SK-N-SH (cell line): ENCODE measurements at places on chromosomes 1 and 21. TPM values are rescaled to one million over a fixed set of nuclear protein-coding genes. Genes with fewer than 3 reads are reported as not detected.

DNA sequence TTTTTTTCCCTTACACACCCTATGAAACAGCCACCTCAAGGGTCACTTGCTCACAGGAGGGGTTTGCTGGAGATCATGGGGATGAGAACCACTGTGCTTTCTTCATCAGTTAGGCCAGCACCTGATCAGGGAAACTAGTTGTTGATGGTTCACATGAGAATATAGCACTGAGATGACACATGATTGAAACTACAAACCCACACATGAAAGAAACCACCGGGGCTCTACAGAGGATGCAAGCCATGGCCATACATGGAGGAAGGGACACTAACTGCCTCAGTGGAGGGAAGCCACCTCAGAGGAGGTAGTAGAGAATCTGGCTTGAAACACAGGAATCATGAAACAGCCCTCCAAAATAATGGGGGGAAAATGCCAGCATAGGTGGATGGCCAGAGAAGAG, 63.2 kb downstream of the PRKAB2 start:
- peaks cover 10% of the 10 kb centered on the region; the same call in 1 of the 2 replicates for H3K27me3 ChIP-seq
- no peak overlapping the region for H3K27ac ChIP-seq
- H3K36me3 ChIP-seq, result no peaks in the 10 kb centered on the region

DNA sequence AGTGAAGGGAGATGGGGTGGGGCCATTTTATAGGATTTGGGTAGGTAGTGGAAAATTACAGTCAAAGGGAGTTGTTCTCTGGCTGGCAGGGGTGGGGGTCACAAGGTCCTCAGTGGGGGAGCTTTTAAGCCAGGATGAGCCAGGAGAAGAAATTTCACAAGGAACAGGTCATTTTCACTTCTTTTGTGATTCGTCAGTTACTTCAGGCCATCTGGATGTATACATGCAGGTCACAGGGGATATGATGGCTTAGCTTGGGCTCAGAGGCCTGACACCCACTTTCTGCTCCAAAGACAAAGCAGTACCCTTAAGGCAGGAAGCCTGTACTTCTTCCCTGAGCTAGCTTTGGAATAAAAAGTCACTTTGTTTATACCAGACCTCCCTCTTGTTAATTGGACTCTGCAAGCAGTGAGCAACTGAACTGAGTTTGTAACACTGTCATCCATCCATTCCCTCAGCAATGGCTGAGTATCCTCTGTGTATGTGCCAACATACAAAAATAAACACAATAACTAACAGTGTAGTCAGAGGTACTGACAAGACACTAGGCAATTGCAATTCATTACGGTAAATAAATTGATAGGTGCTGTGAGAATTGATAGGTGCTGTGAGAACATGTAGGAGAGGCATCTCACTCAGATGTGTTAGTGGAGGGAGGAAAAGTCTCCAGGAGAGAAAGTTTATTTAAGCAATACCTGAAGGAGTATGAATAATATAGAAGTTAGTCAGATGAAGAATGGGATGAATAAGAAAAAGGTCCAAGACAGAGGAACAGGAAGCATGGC, 14.7 kb upstream of the RGS2 start:
- H3K4me3 ChIP-seq, result no peak overlapping the region
- no peak for DNase-seq
- H3K36me3 ChIP-seq, result no peaks in the 10 kb centered on the region

- H3K27ac ChIP-seq, result no peak overlapping the region
- H3K4me3 ChIP-seq, result no peak overlapping the region
- no peaks in the 10 kb centered on the region for H3K27me3 ChIP-seq
- DNase-seq, result no peak
- no peaks in the 10 kb centered on the region for H3K4me1 ChIP-seq
- no peaks in the 10 kb centered on the region for H3K36me3 ChIP-seq
Observed at GRCh38 chr21:42553435-42553834, 39.8 kb downstream of the SLC37A1 start.

GRCh38 chr1:169868978-169869377, 24.7 kb downstream of the SCYL3 start:
- H3K27ac ChIP-seq, result no peak overlapping the region
- no peak overlapping the region for H3K4me3 ChIP-seq
- peaks cover 85% of the 10 kb centered on the region for H3K36me3 ChIP-seq
- no peaks in the 10 kb centered on the region for H3K27me3 ChIP-seq

The HLX gene
- polyA plus RNA-seq, result 8.6 and 21.4 TPM in 2 replicates

GRCh38 chr1:214261206-214262123, 19.5 kb upstream of the SMYD2 start:
- no peaks in the 10 kb centered on the region for H3K27me3 ChIP-seq
- no peak overlapping the region for H3K27ac ChIP-seq
- no peaks in the 10 kb centered on the region for H3K36me3 ChIP-seq

- H3K27ac ChIP-seq, result no peak overlapping the region
- H3K36me3 ChIP-seq, result no peaks in the 10 kb centered on the region
- no peak for DNase-seq
- H3K4me3 ChIP-seq, result no peak overlapping the region
- peaks cover 11% of the 10 kb centered on the region; the same call in 1 of the 2 replicates for H3K4me1 ChIP-seq
Observed at GRCh38 chr1:25549273-25550154, 6.1 kb downstream of the LDLRAP1 start.

The KLHDC9 gene
- polyA plus RNA-seq, result 4.4 and 4.7 TPM in 2 replicates

GRCh38 chr1:207797229-207797973, 45.5 kb downstream of the CD46 start:
- no peak overlapping the region for H3K4me3 ChIP-seq
- no peaks in the 10 kb centered on the region for H3K27me3 ChIP-seq
- no peak overlapping the region for H3K27ac ChIP-seq
- H3K4me1 ChIP-seq, result no peaks in the 10 kb centered on the region

- no peaks in the 10 kb centered on the region for H3K36me3 ChIP-seq
- DNase-seq, result no peak
- H3K4me3 ChIP-seq, result no peak overlapping the region
- H3K27me3 ChIP-seq, result no peaks in the 10 kb centered on the region
Observed at GRCh38 chr1:214264196-214264595, 16.8 kb upstream of the SMYD2 start.

DNA sequence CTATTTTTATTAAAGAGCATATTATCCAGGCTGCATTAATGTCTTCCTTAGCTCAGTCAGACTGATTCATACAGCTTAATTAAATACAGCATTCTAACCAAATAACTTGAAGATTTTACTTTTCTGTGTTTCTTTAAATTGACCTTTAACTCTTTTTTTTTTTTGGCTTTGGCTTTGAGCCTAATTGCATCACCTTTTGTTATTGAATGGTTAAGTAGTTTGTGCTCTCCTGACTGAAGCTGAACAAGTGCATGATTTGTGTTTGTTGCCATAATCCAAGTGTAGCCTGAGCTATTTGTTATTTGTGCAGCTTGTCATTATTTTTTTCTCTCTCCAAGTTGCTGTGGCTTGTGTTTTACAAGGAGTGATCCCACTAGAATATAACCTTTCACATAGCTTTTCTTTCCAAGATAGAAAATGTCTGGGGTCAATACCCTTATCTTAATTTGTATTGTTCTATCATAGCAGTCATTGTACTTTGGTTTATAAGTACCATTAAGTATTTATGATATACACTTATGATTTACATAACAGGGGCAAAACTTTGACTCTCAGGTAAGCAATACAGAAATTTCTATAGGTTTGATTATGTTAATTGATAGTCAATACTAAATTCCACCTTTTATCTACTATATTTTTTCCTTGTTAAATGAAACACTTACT, 31.6 kb downstream of the CDC14A start:
- no peak for DNase-seq
- no peak overlapping the region for H3K4me3 ChIP-seq
- H3K27me3 ChIP-seq, result no peaks in the 10 kb centered on the region

GRCh38 chr1:20148571-20149500, 9.7 kb downstream of the PLA2G2F start:
- no peaks in the 10 kb centered on the region; the same call in 1 of the 2 replicates for H3K27me3 ChIP-seq
- no peaks in the 10 kb centered on the region for H3K36me3 ChIP-seq
- H3K4me3 ChIP-seq, result no peak overlapping the region
- peaks cover 5% of the 10 kb centered on the region; the same call in 1 of the 2 replicates for H3K4me1 ChIP-seq
- no peak overlapping the region for H3K27ac ChIP-seq
- DNase-seq, result no peak

DNA sequence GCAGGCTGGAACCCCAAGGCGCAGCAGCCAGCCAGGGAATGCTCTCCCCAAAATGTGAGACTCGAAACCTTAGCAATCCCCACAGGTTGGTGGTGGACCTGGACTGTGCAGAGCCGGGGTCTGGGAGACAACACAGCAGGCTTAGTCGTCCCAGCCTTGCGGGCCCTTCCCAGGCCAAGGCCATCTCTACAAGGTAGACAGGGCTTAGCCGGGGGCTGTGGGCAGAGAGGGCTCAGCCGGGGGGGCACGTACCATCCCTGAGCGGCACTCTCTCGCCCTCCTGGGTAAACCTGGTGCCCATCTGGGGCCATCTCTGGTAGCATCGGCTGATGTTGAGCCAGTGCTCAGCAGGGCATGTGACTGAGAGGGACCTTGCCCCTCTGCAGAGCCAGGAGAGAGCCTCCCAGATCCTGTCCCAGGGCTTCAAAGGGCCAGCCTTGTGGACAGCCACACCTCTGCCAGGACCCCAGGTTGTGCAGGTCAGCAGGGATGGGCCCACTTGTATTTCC, 2.2 kb upstream of the ACTRT2 start:
- no peaks in the 10 kb centered on the region; the same call in 1 of the 2 replicates for H3K27me3 ChIP-seq
- H3K36me3 ChIP-seq, result no peaks in the 10 kb centered on the region
- H3K4me3 ChIP-seq, result no peak overlapping the region
- H3K27ac ChIP-seq, result no peak overlapping the region
- DNase-seq, result no peak

- H3K4me1 ChIP-seq, result no peaks in the 10 kb centered on the region
- no peak for DNase-seq
- H3K4me3 ChIP-seq, result no peak overlapping the region
- no peak overlapping the region for H3K27ac ChIP-seq
Observed at GRCh38 chr1:158607296-158607695, 2.2 kb downstream of the OR10Z1 start.

The TSPEAR gene
- polyA plus RNA-seq, result 0.03 and 0.08 TPM in 2 replicates

GRCh38 chr1:216032961-216033614, 390.2 kb downstream of the USH2A start:
- no peak overlapping the region for H3K4me3 ChIP-seq
- DNase-seq, result no peak

DNA sequence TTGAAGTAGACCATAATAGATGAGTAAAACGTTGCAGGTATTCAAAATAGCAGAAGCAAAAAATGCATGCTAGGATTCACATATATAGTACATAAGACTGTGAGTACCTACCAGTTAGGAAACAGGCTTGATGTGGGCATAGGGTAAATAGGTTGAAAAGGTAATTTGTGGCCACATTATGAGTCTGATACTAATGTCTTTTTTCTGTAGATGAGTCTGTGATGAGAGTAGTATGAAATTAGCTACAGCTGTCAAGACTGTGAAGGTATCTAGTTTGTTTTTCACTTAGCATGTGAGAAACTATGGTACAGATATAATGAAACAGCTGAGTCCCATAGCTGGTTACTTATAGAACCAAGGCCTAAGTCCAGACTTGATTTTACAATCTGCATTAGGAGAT, 12.4 kb upstream of the SPATA1 start:
- H3K27ac ChIP-seq, result no peak overlapping the region
- no peak overlapping the region for H3K4me3 ChIP-seq
- H3K27me3 ChIP-seq, result no peaks in the 10 kb centered on the region
- DNase-seq, result no peak
- H3K36me3 ChIP-seq, result peaks cover 88% of the 10 kb centered on the region

The AIM2 gene
- 1.1 TPM in 2 replicates for polyA plus RNA-seq

DNA sequence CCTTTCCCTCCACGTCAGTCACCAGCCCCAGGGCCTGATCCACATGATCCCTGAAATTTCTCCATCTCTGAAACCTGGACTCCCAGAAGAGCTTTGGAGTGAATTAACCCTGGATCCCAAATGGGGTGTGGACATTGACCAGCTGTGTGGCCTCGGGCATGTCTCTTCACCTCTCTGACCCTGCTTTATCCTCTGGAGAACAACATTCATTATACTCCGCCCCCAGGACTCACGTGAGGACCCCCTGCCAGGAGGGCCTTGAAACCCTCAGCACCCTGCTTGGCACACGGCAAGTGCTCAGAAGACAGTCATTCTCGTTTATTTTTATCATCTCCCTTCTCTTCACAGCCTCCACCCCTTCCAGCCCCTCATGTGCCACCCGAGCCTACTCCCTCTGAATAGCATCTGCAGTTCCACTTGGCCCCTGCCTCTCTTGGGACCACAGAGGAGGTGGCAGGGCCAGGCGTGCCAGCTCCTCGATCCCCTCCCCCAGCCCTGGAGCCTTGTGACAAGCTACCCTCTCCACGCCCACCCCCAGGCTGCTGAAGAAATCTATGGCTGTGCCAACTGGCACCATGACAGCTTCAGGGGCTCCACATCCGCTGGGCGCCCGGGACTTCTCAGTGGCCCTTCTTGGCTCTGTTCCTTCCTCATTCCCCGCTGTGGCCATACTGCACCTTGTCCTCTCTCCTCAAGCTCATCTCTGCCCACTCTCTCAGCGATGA, 18.0 kb downstream of the ADGRB2 start:
- H3K36me3 ChIP-seq, result no peaks in the 10 kb centered on the region
- no peaks in the 10 kb centered on the region for H3K27me3 ChIP-seq
- H3K27ac ChIP-seq, result no peak overlapping the region
- no peak overlapping the region for H3K4me3 ChIP-seq
- DNase-seq, result no peak

The TEX50 gene
- polyA plus RNA-seq, result not detected in 2 replicates

DNA sequence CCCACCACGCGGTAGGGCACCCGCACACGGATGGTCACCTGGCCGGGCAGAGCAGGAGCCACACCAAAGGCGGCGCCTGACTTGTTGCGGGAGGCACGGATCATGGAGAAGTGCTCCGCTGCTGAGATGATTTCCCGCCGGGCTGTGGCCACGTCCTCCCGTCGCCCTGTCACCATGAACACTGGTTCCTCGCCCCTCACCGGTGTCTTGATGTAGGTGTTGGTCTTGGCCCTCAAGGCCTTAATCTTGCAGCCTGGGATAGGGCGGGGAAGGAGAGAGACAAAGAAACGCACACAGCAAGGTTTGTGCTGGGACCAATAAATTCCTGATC, 4.9 kb downstream of the MEX3A start:
- H3K4me1 ChIP-seq, result no peaks in the 10 kb centered on the region; the same call in 1 of the 2 replicates
- no peak for DNase-seq
- H3K27me3 ChIP-seq, result no peaks in the 10 kb centered on the region
- H3K36me3 ChIP-seq, result peaks cover 6% of the 10 kb centered on the region

The OR14A16 gene
- not detected in 2 replicates for polyA plus RNA-seq

GRCh38 chr21:35416866-35417489, 367.9 kb upstream of the RUNX1 start:
- no peak overlapping the region for H3K4me3 ChIP-seq
- no peaks in the 10 kb centered on the region for H3K36me3 ChIP-seq
- no peaks in the 10 kb centered on the region for H3K4me1 ChIP-seq
- no peaks in the 10 kb centered on the region for H3K27me3 ChIP-seq
- no peak for DNase-seq

DNA sequence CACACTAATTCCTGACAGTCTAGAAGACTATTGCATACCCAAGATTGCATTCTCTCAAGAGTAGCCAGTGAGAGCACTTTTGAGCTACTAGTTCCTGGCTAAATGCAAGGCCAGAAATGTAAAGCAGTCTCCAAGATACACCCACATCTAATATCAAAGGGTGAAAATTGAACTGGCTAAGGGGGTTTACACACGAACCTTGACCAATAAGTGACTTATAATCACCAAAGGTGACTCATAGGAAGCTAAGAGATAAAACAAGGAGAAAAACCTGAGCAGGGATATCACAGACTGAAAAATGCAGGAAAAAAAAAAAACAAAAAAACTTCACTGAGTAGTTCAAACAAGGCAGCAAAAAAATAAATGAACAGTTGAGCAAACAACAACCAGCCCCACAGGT, 172.2 kb upstream of the RRP15 start:
- no peak overlapping the region for H3K4me3 ChIP-seq
- H3K27ac ChIP-seq, result no peak overlapping the region
- no peaks in the 10 kb centered on the region for H3K4me1 ChIP-seq
- no peaks in the 10 kb centered on the region for H3K27me3 ChIP-seq

- H3K4me1 ChIP-seq, result no peaks in the 10 kb centered on the region
- H3K27ac ChIP-seq, result no peak overlapping the region
- no peak overlapping the region for H3K4me3 ChIP-seq
- H3K27me3 ChIP-seq, result no peaks in the 10 kb centered on the region
Observed at GRCh38 chr21:29697555-29698193, 242.1 kb downstream of the GRIK1 start.
